ENCODE measurements at places on chromosomes 11 and 22.
A peak's percentile ranks its signal among the peaks of the same experiment; 100 is the strongest.

DNA sequence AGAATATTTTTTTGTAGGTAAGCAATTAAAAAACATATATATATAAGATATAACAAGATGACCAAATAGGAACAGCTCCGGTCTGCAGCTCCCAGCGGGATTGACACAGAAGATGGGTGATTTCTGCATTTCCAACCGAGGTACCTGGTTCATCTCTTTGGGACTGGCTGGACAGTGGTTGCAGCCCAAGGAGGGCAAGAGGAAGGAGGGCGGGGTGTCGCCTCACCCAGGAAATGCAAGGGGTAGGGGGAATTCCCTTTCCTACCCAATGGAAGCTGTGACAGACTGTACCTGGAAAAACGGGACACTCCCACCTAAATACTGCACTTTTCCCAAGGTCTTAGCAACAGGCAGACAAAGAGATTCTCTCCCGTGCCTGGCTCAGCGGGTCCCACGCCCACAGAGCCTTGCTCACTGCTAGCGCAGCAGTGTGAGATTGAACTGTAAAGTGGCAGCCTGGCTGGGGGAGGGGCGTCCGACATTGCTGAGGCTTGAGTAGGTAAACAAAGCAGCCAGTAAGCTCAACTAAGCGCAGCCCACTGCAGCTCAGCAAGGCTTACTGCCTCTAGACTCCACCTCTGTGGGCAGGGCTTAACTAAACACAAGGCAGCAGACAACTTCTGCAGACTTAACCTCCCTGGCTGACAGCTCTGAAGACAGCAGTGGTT lies 163.8 kb downstream of the CWF19L2 start:
- DNase-seq: peak; percentile 8

DNA sequence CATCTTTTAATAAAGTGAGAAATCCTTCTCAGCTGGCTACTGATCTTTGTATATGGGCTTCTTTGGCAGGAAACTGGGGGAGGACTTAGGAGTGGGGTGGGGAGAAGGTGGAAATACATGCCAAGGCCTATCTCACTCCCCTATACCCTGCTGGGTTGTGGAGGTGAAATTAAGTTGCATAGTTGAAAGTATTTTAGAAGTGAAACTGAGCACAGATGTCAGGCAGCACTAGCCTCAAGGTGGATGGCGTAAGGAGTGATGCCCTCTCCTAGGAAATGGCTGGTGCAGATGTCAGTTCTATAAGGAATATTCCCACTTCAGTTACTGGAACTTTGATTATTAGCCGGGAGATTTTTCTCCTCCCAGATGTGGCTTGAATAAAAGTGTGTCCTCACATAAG lies 46.3 kb downstream of the NNMT start:
- DNase-seq: no peak

- no peak for DNase-seq
Observed at GRCh38 chr11:123174196-123175183, 20.6 kb downstream of the CLMP start.

- no peak for DNase-seq
Observed at GRCh38 chr11:64096835-64097234, 61.1 kb downstream of the FLRT1 start.

DNA sequence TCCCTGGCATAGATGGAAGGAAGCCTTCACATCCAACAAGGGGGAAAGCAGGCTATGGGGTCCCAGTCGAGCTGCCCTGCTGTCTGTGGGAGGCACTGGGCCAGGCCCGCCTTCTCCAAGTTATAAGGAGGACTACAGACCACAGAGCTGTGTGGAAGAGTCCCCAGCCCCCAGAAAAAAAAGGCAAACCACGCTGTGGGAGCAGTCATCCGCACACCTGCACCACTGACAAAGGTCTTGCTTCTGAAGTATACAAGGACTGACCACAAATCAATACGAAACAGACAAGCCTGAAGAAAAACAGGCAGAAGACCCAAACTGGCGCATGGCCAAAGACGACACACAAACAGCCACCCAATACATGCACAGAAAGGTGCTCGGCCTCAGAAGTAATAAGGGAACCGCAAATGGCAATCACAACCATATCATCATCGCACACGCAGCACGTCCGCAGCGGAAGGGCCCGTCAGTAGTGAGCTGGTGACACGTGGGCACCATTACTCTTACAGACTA lies 384.1 kb downstream of the CTTN start:
- DNase-seq: no peak

GRCh38 chr11:18633256-18634139 lies 644 bp downstream of the SPTY2D1 start:
- DNase-seq: peak; percentile 16

- no peak for DNase-seq
Observed at GRCh38 chr11:1523779-1524178, 37.2 kb upstream of the MOB2 start.

GRCh38 chr11:78432058-78432515 lies 14.5 kb upstream of the GAB2 start:
- DNase-seq: peak; percentile 27

GRCh38 chr11:62054484-62055121 lies 69.2 kb upstream of the INCENP start:
- DNase-seq: no peak

DNA sequence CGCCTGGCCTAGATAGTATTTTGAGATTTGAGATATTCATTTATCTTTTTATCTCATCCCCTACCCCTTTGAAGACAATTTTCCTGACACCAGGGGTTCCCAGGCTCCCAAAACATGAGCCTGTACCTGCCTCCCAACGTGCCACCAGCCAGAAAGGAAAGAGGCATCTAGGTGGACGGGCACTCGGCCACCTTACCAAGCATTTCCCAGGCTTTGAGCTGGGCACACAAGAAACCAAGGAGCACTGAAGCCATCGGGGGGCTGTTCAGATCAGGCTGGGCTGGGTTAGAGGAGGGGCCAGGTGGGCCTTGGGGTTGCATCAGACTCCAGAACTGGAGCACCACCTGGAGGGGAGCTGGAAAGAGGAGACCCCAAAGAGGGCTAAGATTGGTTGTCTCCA lies 28.5 kb upstream of the BAIAP2L2 start:
- DNase-seq: no peak

DNA sequence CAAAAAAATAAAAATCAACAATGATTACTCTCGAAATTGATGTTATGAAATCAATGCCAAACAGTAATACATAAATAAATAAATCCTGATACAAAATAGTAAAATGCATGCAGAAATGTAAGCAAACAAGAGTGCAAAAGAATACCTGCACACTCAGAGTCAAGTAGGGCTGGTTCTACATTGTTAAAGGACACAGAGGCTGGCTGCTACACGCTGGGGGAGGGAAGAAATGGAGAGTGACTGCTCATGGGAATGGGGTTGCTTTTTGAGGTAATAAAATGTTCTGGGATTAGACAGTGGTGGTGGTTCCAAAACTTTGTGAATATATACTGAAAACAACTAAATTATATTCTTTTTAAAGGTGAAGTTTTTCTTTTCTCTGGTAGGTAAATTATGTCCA lies 32.1 kb downstream of the MAPK1 start:
- DNase-seq: no peak

Measured in nephron progenitor cell (in vitro differentiated cells).